Ureter (tissue), 1 donor: ENCODE measurements at places on chromosomes 12 and 14. TPM values are rescaled to one million over a fixed set of nuclear protein-coding genes. Genes with fewer than 3 reads are reported as not detected.

GRCh38 chr12:13350946-13351345 is 154.4 kb downstream of the EMP1 start:
- no peak for DNase-seq

DNA sequence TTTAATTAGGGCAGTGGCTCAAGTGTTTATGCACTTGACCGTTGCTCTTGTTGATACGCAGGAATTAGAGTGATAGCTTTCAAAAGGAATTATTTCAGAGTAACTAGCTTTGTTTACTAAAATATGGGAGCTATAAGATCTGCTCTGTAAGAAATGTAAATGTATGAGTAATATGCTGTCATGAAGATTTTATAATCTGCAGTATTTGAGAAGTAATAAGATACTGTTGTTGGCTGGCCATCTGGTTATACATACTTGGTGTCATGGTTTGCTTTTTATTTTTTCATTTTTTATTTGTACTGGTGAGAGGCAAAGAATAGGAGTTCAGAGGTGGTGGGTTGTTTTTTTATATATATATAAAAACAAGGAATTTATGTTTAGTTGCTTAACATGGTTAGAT is 58.5 kb downstream of the PLXNC1 start:
- DNase-seq, result no peak

GRCh38 chr12:75943730-75944096 is 87.9 kb downstream of the PHLDA1 start:
- no peak for DNase-seq

DNA sequence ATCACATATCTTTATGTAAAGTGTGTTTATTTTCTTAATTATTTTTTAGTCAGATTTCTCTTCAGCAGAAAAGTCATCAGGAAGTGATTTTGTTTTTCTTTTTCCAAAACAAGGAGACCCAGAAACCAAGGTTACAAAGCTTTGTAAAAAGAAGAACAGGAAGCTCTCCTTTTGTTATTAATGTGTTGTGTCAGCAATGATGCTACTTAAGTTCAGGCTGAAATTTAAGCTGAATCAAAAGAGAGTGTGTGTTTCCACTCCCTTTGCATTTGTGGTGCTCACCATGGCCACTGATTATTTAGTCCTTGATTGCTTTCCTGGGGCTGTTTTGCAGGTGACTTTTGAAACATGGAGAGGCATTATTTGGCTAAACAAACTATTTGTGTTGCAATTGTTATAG is 155.3 kb upstream of the ATP2B1 start:
- no peak for DNase-seq

LRIG3 gene
- 56.1 TPM for total RNA-seq
